ENCODE measurements at places on chromosomes 5 and 9.

GRCh38 chr5:52269859-52270258 is 517.9 kb upstream of the ITGA1 start:
- no peak for DNase-seq

GRCh38 chr9:77175151-77175550 is 2.2 kb upstream of the VPS13A start:
- no peak for DNase-seq

- no peak for DNase-seq
These were observed 4.3 kb upstream of the C7 start for GRCh38 chr5:40904994-40905306.

GRCh38 chr9:131036529-131037334 is 27.8 kb downstream of the LAMC3 start:
- no peak for DNase-seq

- peak; percentile 10 for DNase-seq
These were observed 1.6 kb downstream of the FSTL4 start for GRCh38 chr5:133610489-133611356.
